ENCODE measurements at places on chromosomes 12 and 14. TPM values are rescaled to one million over a fixed set of nuclear protein-coding genes. Genes with fewer than 3 reads are reported as not detected.

DNA sequence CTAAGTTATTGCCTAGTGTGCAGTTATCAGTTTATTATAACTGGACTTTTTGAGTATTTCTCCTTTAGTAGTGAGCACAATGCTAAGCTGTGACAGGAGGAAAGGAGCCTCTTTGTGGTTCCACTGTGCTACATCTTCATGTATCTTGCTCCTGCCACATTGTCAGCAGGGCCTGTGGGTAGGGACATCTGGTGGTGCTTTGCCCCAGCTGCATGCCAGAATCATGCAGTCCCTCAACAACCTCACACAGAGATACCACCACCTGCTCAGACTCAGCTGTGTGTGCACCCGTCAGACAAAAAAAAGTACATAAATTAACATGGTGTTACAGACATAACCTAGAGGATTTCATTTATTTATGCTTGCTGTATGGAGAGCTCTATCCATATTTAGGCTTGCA is 51.1 kb downstream of the MIS18BP1 start:
- H3K36me3 ChIP-seq = peaks cover 81% of the 10 kb centered on the region
- H3K27ac ChIP-seq = no peak overlapping the region
- H3K4me3 ChIP-seq = no peak overlapping the region
- H3K4me1 ChIP-seq = no peaks in the 10 kb centered on the region

GRCh38 chr14:74216671-74217070 is 22.6 kb upstream of the VSX2 start:
- no peak overlapping the region for H3K4me3 ChIP-seq
- H3K36me3 ChIP-seq = no peaks in the 10 kb centered on the region
- H3K4me1 ChIP-seq = peaks cover 11% of the 10 kb centered on the region

- peaks cover 4% of the 10 kb centered on the region for H3K27me3 ChIP-seq
- no peaks in the 10 kb centered on the region for H3K4me1 ChIP-seq
- H3K36me3 ChIP-seq = no peaks in the 10 kb centered on the region
- H3K4me3 ChIP-seq = no peak overlapping the region
- no peak overlapping the region for H3K27ac ChIP-seq
- DNase-seq = no peak
Measured at GRCh38 chr14:70827347-70827746, 18.0 kb upstream of the MAP3K9 start.

DNA sequence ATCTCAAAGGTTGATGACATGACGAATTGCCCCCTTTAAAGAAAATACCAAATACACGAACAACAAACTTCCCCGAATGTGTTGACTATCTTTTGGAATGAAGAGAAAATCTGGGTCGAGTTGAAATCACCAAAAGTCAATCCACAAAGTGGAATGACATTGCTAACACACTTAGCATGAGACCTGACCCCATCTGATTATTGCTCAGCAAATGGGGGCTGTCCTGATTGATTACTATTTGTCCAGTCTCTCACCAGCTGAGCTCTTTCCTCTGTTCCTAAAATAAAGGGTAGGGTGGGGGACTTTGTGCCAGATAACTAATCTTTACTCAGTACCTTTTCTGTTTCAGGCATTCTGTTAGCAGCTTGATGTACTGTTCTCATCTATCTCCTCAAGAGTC is 223.4 kb downstream of the APAF1 start:
- H3K27ac ChIP-seq = no peak overlapping the region
- H3K4me1 ChIP-seq = no peaks in the 10 kb centered on the region

- peaks cover 85% of the 10 kb centered on the region for H3K4me1 ChIP-seq
- no peak overlapping the region for H3K4me3 ChIP-seq
- H3K27me3 ChIP-seq = no peaks in the 10 kb centered on the region
Measured at GRCh38 chr14:24274101-24274543, 2.7 kb upstream of the RABGGTA start.

Gene RAB3IP
- 18.7 TPM for total RNA-seq

- peaks cover 34% of the 10 kb centered on the region for H3K27me3 ChIP-seq
- no peak overlapping the region for H3K27ac ChIP-seq
- H3K4me1 ChIP-seq = peaks cover 4% of the 10 kb centered on the region
Measured at GRCh38 chr12:108120863-108121165, 8.3 kb upstream of the WSCD2 start.

DNA sequence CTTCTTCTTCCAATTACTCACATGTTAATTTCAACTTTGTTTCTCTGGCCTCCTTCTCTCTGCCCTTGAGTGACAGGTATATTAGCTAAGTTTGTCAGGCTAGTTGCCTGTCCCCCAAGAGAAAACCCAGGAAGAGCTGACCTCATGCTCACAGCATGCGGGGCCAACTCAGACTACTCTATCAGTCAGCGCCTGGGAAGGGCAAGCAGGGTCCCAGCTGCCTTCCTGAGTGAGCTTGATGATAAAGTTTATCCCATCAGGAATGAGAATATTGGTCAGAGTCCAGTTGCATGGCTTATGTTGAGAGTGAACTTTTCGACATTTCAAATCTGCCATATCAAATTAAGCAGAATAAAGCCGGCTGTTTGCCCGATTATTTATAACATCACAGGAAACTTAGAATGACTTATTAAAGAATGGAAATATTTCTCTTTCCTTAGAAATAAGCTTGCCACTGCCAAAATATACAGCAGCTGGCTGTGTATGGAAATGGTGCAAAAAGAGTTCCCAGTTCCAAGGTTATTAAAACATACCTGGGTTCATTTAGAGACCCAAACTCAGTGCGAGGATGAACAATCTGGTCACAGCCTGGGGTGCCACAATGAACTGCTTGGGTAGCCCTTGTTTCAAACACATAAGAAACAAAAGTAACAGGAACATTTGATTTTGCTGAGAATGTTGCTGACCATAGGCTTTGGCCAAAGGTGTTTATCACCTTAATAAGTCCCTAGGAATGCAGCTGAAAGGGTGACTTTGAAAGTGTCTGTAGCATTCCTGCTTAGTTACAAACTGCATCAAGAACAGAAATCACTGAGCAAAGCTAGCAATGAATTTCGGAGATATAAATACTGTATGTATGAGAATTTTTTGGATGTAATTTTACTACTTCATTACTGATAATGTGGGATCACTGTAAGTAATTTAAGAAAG is 1553.8 kb upstream of the FLRT2 start:
- no peaks in the 10 kb centered on the region for H3K36me3 ChIP-seq
- no peak for DNase-seq

GRCh38 chr12:46661110-46661845 is 164.5 kb downstream of the SLC38A4 start:
- peak overlapping the region; percentile 25 for H3K27ac ChIP-seq
- no peaks in the 10 kb centered on the region for H3K27me3 ChIP-seq
- peaks cover 33% of the 10 kb centered on the region for H3K4me1 ChIP-seq

DNA sequence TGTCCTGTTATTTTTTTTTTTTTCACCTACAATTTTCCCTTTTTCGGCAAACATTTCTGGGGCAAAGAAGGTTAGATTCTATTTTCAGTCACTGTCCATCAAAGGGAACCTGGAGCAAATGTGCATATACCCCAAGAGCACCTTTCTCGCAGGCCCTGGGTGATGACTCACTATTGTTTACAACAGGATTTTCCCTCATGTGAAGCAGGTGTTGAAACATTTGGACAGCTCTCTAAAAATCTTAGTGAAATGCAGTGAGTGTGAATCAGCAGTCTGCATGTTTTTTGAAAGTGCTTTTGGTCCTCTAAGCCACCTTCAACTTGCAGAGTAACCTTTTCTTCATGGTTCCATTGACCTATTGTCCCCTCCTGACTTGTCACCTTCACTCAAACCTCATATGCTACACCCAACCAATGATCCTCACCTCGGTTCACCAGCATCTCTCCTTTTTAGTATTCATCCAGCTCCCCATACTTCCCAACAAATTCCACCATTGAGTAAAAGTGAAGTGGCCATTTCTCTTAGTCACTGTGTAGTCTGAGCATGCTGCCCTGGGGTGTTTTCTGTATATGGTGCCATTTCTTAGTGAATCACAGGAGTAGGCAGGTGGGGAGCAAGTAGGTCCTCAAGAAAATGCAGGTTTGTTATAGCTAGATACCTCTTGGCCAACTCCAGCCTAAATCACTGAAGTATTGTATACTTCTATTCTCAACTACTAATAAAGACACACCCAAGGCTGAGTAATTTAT is 260.2 kb downstream of the BMP4 start:
- no peaks in the 10 kb centered on the region for H3K27me3 ChIP-seq
- H3K27ac ChIP-seq = no peak overlapping the region
- DNase-seq = no peak
- H3K36me3 ChIP-seq = no peaks in the 10 kb centered on the region

Gene STX2
- 16.8 TPM for total RNA-seq

Gene PTGDR
- 20.5 TPM for total RNA-seq

DNA sequence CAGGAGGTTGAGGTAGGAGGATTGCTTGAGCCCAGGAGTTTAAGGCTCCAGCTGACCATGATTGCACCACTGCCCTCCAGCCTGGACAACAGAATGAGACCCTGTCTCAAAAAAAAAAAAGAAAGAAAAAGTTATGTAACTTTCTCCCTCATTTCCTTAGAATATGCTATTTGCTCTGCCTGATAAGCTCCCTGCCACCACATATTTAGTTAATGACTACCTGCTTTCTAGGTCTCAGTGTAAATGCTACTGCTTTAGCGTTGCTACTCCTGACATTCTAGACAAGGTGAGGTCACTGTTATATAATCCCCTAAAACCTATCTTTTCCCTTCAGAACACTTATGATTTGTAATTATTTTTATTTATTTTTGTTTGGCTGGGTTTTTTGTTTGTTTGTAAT is 86.3 kb upstream of the AMN1 start:
- H3K36me3 ChIP-seq = no peaks in the 10 kb centered on the region
- H3K27me3 ChIP-seq = no peaks in the 10 kb centered on the region
- H3K4me3 ChIP-seq = no peak overlapping the region
- DNase-seq = no peak

DNA sequence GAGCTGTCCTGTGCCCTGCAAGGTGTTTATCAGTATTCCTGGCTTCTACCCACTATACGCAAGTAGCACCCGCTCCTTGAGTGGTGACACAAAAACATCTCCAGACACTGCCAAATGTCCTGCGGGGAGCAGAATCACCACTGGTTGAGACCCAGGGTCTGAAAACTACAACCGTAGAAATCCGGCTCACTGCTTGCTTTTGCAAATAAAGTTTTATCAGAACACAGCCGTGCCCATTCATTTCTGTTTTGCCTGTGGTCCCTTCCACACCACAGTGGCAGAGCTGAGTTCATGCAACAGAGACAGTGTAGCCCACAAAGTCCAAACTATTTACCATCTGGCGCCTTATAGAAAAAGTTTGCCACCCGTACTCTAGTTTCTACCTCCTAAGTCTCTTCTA is 125.7 kb upstream of the DIO3 start:
- H3K4me3 ChIP-seq = no peak overlapping the region
- no peaks in the 10 kb centered on the region for H3K27me3 ChIP-seq
- no peak for DNase-seq
- no peaks in the 10 kb centered on the region for H3K36me3 ChIP-seq

DNA sequence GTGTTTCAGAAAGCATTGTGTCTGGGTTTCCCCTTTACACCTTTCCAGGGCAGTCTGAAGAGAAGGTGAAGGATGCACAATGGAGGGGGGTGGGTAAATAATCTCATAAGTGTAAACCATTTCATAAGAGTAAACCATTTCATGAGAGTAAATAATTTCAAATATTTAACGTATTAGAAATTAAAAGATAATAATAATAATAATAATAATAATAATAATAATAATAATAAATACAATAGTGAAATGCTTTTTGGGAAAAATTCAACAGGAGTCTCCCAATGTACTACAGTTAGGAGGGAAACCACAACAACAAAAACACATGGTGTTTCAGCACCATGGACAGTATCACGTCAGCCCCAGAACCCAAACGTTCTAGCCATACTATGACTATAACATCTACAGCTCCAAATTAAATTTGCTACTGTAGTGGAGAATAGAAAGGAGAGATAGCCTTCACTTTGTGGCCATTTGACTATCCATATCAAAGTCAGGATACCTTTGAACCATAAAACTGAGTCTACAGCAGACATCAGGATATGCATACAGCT is 691.8 kb downstream of the BCL11B start:
- no peak overlapping the region for H3K27ac ChIP-seq
- no peaks in the 10 kb centered on the region for H3K4me1 ChIP-seq
- H3K27me3 ChIP-seq = no peaks in the 10 kb centered on the region
- no peak for DNase-seq
- no peaks in the 10 kb centered on the region for H3K36me3 ChIP-seq

GRCh38 chr14:95474486-95474885 is 42.0 kb downstream of the SYNE3 start:
- H3K4me3 ChIP-seq = no peak overlapping the region
- no peak overlapping the region for H3K27ac ChIP-seq
- H3K27me3 ChIP-seq = no peaks in the 10 kb centered on the region
- peaks cover 14% of the 10 kb centered on the region for H3K4me1 ChIP-seq
- no peak for DNase-seq
- H3K36me3 ChIP-seq = peaks cover 35% of the 10 kb centered on the region

- H3K4me3 ChIP-seq = no peak overlapping the region
- H3K27me3 ChIP-seq = no peaks in the 10 kb centered on the region
- no peaks in the 10 kb centered on the region for H3K4me1 ChIP-seq
- DNase-seq = no peak
- no peaks in the 10 kb centered on the region for H3K36me3 ChIP-seq
Measured at GRCh38 chr14:99147366-99147740, 124.6 kb downstream of the BCL11B start.

GRCh38 chr12:51784688-51785087 is 63.8 kb downstream of the FIGNL2 start:
- no peaks in the 10 kb centered on the region for H3K4me1 ChIP-seq
- DNase-seq = no peak
- H3K36me3 ChIP-seq = no peaks in the 10 kb centered on the region
- H3K4me3 ChIP-seq = no peak overlapping the region
- no peak overlapping the region for H3K27ac ChIP-seq
- H3K27me3 ChIP-seq = no peaks in the 10 kb centered on the region

Gene PLD4
- total RNA-seq = 22.0 TPM

- H3K36me3 ChIP-seq = no peaks in the 10 kb centered on the region
- H3K27ac ChIP-seq = no peak overlapping the region
- DNase-seq = no peak
- H3K4me1 ChIP-seq = peaks cover 15% of the 10 kb centered on the region
Measured at GRCh38 chr14:102593825-102594137, 1.3 kb downstream of the RCOR1 start.

Gene NRL
- 4.3 TPM for total RNA-seq

Gene C12orf54
- not detected for total RNA-seq

DNA sequence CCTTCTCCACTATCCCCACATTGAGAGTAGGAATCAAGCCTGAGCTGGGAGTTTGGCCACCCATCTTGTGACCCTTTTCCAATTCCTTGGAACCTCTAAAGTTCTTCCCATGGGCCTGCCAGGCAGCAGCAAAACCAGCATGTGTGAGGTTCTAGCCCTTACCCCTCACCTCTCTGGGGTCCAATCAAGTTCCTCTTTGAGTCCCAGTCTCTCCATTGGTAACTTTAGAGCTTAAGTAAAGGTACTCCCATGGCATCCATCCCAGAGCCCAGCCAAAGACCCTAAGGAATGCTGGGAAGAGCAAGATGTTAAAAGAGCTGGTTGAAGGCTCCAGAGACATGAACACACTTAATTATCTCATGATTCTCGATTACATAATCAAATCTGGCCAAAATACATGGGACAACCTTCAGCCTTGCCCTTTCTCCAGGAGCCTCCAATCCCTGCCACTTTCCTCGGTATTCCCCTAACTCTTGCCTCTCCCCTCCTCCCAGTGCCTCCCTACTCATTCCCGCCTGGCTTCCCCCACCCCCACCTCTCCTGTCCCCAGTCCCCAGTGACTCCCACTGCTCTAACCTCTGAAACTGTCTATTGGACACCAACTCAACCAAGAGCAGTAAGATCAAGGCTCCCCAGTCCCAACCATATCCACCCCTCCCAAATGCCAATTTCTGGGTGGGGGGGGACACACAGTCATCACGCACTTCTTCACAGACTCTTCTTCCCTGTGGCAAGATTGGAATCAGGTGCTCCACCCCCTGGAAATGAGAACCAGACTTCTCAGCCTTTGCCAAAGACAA is 4.8 kb upstream of the TNS2 start:
- H3K4me3 ChIP-seq = no peak overlapping the region
- DNase-seq = no peak
- peaks cover 27% of the 10 kb centered on the region for H3K36me3 ChIP-seq
- peaks cover 24% of the 10 kb centered on the region for H3K4me1 ChIP-seq
- peak overlapping the region; percentile 83 for H3K27ac ChIP-seq

Measured in spleen (tissue), 13 donors.